ENCODE measurements at places on chromosomes 2 and 18.

GRCh38 chr18:9775178-9775577 is 67.1 kb downstream of the RAB31 start:
- no peak for DNase-seq

GRCh38 chr2:131567891-131568290 is 40.2 kb downstream of the CCDC74A start:
- DNase-seq = no peak

- no peak for DNase-seq
Observed at GRCh38 chr2:10909050-10909995, 2.4 kb upstream of the KCNF1 start.

GRCh38 chr2:198756166-198756565 is 701.6 kb downstream of the SATB2 start:
- no peak for DNase-seq

DNA sequence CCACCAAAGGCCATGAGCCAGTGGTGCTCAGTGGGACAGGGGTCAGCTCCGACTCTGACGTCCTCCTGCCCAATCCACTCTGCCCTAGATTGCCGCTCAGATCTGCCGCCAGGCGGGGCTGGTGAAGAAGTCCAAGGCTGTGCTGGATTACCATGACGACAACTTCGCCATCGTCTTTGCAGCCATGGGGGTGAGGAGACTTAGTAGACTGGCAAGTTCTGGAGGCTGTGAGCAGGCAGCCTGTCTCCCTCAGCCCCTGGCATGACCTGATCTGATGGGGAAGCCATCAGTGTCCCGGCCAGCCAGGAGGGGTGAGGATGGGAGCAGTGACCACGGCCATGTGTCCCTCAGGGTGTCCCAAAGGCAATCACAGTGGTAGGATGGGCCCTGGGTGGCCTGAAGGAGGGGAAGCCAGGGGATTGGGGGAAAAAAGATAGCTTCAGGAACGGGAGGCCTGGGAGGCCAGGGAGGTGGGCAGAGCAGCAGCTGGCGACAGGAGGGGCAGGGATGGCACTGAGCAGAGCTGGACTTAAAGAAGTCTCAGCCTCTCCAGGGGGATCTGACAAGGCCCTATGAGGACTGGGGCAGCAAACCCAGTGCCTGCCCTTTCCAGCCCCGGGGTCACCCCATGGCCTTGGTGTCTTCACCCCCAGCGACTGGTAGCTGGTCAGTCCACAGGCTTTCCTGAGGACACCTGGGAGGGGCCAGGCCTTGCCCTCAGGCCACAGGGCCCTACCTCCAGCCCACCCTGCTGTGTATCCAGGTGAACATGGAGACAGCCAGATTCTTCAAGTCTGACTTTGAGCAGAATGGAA is 17.4 kb upstream of the ANKRD53 start:
- DNase-seq = no peak

- no peak for DNase-seq
Observed at GRCh38 chr2:163210430-163210918, 371.9 kb upstream of the KCNH7 start.

DNA sequence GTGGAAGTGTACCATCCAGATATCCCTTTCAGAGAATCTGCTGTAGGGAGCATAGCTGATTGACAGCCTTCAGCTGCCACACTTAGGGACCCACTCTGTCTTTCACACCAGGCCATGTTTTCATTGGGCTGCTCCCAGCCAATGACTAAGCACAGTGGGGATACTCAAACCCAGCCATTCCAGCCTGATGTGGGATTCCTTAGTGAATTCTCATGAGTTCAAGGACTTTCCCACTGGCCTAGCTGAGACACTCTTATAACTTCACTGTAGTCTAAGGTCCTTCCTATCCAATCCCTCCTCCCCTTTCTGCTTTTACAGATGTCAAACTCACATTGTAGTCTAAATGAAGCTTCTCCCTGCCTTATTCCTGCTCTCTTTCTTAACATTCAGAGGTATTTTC is 201.2 kb downstream of the PIK3C3 start:
- no peak for DNase-seq

Data from bone marrow (tissue), 2 donors.